H4 (cell line): ENCODE measurements at places on chromosomes 3 and 15.

GRCh38 chr15:66071160-66071920 lies 182.2 kb downstream of the MEGF11 start:
- DNase-seq = no peak

GRCh38 chr3:72533591-72534473 lies 314.4 kb downstream of the SHQ1 start:
- no peak for DNase-seq

DNA sequence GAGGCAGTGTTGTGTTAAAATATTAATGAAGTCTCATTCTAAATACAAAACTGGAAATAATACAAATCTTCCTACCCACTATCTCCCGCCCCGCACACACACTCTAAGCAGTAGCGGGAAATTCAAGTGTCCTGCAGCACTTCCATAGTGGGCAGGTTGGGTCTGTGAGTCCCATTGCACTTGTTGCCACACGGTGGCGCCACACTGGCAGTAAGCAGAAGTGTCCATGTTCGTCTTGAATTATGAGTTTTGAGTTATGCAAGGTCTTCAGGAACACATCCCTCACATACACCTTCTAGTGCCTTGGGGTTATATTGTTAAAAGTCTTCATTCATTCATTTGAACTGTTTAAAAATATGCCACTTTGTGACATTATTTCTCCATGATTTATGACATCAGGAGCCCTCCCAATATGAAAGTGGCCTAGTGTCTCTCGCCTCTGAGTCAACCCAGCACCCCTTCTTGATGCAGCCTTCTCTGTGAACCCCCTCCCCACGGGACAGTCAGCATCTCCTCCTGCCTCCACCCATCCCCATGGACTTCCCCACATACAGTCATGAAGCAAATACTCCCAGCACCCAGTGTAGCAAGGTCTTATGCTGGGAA lies 17.6 kb upstream of the CCDC174 start:
- DNase-seq = peak; percentile 61

GRCh38 chr3:188152660-188153436 lies 1.1 kb upstream of the LPP start:
- peak; percentile 52 for DNase-seq

DNA sequence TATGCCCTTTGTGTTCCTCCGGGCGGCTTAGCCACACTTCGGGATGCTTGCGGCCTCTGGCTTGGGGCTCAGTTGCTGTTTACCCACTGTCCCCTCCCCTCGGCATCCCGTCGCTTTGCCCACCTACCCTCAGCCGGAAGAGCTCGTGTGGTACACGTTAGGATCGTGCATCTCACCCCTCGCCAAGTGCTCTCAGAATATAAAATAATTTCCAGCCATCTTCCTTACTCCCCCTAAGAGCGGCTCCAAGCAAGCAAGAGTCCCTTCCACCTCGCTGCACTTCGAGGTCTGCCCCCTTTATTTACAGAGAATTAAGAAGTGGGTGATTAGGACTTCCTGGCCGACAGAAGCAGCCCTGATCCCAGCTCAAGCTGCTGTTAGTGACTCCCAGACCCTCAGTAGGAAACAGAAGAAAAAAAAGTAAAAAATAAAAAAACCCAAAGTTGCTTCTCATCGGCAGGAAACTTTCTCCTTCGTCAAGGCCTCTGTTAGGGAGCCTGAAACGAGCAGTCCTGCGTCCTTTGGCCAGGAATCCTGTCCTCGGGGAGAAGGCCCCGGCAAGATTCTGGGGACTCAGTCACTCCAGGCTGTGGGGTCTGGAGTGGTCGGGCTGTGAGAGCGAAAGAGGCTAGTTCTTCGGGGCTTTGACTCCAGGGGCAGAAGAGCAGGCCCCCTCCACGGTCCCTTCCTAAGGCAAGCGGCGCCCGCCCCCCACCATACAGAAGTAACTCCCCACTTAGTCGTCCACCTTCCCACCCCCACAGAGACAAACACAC lies 3.0 kb downstream of the MEIS2 start:
- no peak for DNase-seq

- no peak for DNase-seq
Observed at GRCh38 chr15:61534986-61535385, 305.9 kb upstream of the RORA start.

- no peak for DNase-seq
Observed at GRCh38 chr3:31300456-31301443, 232.0 kb upstream of the STT3B start.

DNA sequence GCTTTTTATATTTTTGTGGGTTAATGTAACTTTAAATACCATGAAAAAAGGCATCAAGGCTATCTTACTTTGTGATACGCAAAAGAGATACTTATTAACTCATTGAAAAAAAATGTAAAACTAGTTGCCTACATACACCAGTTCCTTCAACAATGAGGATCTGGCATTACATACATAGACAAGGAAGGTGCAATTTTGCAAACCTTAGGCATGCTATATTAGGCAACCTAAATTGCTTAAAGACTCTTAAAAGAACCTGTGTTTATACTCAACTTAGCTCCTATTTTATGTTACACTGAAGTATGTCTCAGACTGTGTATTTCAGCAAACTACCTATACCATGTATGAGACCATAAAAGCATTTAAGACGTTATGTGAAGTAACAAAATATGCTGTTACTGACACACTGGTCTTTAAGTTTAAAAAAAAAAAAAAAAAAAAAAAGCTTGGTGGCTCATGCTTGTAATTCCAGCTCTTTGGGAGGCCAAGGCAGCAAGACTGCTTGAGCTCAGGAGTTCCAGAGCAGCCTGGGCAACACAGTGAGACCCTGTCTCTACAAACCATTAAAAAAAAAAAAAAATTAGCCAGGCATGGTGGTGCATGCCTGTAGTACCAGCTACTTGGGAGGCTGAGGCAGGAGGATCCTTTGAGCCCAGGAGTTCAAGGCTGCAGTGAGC lies 9.1 kb downstream of the TASOR start:
- no peak for DNase-seq

GRCh38 chr3:32755761-32756160 lies 62.0 kb upstream of the TRIM71 start:
- DNase-seq = no peak

- DNase-seq = peak; percentile 6
Observed at GRCh38 chr3:45793482-45794176, 2.7 kb downstream of the SLC6A20 start.

- no peak for DNase-seq
Observed at GRCh38 chr3:32495609-32496008, 7.0 kb downstream of the CMTM6 start.

DNA sequence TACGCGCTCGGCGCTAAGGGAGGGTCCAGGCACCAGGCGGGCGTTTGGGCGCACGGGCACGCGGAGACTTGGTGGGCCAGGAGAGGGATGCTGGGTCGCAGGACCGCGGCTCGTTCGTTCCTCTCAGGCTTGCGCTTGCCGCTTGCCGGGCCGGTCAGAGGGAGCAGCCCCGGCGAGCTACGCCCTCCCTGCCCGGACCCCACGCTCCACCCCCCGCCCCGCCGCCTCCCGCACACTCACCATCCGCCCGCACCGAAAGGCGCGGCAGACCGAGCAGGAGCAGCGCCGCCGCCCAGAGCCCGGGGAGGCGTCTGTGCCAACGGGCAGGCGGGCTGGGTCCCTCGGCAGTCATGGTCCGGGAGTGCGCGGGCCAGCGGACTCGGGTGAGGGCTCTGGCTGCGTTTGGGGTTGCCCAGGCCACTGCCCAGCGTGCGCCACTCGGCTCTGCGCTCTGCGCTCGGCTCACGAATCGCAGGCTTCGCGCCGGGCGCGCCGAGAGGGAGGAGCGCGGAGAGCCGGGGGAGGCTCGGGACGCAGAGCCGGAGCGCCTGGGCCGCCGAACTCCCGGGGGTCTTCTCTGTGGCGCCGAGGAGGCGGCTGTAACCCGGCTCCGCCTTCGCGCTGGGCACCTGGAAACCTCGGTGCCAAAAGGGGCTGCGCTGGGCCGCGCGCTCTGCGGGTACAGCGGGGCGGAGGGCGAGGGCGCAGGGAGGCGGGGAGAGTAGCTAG lies at the start of gene SUSD5:
Gene SUSD5 (minus strand): TSS at position 365 of the 729 bp plus-strand sequence. CDS start 13 bp downstream, at position 352.
- no peak for DNase-seq

- no peak for DNase-seq
Observed at GRCh38 chr15:92683511-92683834, 27.9 kb upstream of the FAM174B start.

DNA sequence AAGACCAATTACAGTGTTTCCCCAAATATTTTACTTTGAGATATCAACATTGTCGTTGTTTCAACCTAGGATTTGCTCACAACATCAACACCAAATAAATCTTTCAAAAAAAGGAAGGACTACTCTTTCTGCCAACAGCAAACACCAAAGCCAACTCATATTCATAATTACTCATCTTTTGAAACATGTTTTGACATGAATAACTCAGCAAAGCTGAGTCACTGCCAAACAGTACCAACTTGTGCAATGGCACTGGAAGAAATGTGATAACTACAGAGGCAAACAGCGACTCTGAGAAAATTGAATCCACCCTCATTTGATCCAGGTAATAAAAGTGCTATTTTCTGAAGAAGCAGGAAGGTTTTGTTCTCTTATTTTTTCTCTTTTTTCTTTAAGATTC lies 67.2 kb downstream of the PEX5L start:
- no peak for DNase-seq

DNA sequence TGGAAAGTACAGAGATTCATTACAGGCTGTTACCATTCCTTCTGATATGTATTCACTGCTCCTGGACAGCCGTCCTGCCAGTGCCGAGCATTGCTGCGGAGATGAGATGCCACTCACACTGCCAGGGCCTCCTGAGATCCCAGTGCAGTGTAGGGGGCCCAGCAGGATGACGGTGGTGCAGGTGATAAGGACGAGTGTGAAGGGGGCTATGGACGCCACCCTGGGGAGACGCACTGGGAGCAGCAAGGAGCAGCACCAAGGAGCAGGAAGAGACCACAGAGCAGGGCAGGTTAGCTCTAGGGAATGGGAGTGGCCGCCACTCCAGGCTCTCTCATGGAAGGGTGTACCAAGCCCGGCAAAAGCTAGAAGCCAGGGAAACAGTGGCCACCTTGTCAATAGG lies 4.0 kb upstream of the KLF15 start:
- no peak for DNase-seq

DNA sequence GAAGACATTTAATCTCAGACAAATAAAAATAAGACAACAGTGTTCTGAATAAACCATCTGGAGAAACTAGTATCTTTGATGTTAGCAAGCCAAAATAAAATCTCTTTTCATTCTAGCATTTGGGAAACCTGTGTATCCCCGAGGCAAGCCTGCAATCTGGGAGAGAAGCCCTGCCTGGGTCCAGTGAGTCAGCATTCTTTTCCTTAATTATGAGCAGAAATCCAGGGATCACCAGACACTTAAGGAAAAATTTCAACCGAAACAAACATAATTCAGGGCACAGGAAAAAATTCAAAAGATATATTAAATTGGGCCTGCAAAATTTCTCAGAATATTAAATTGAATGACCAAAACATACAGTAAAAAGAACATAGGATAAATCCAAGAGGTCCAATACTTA lies 4.2 kb downstream of the NCBP2 start:
- no peak for DNase-seq
